Stimulated activated CD8-positive, alpha-beta memory T cell treated with anti-CD3 and anti-CD28 coated beads, Interleukin-7, amount 100 ng/mL, for 4 hours (primary cell): ENCODE measurements at places on chromosomes 5 and 9.

DNA sequence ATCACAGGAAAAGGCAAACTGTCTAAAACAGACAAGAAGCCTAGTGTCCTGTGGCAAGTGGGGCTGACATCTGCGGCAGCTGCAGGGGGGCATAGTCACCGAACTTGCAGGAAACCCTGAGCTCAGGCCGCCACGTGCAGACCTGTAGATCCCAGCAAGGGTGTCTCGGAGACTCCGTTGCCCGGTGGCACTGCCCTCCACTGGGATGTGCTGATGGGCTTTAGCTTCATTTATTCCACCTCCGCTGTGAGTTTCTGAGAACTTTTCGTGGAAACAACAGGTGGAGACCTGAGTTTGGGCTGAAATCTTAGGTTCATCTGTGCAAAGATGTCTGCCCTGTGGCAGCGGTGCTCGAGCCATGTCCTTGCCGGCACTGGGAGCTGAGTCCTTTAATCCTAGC, 22.1 kb downstream of the CEP72 start:
- DNase-seq: no peak

- no peak for DNase-seq
Measured at GRCh38 chr5:42285230-42285629, 138.0 kb upstream of the GHR start.

DNA sequence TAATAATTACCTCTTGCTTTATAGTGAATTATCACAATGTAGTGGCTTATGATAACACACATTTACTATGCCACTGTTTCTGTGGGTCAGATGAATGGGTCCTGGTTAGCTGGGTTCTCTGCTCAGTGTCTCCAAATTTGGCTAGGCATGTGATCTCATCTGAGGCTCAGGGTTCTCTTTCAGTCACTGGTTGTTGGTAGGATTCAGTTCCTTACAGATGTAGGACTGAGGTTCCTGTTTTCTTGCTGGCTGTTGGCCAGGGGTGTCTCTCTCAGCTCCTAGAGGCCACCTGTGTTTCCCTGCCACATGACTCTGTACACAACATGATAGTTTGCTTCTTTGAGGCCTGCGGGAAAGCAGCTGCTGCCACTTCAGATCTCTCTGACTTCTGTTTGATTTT, 7.1 kb downstream of the NFX1 start:
- no peak for DNase-seq

DNA sequence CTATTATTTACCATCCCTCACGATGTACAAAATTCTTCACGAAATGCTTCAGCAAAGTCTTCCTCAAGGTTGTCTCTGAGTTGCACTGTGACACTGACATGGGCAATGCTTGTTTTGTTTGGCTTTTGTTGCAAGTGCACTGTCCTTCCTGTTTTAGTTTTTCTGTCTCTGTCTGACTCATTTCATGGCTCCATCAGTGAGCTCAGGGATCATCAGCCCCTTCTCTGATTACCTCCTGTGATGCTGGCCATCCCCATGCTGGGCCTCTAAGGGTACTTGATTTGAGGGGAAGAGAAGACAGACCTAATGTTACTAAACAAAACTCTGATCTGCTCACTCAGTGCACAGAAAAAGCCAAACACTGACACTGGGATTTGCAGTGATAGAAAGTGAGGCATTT, 37.6 kb upstream of the STX17 start:
- no peak for DNase-seq

- DNase-seq: no peak
Measured at GRCh38 chr5:80077051-80077714, 42.0 kb downstream of the THBS4 start.

GRCh38 chr5:4905674-4906520, 234.2 kb upstream of the ADAMTS16 start:
- no peak for DNase-seq

GRCh38 chr9:136212345-136212950, 7.5 kb upstream of the LHX3 start:
- no peak for DNase-seq

DNA sequence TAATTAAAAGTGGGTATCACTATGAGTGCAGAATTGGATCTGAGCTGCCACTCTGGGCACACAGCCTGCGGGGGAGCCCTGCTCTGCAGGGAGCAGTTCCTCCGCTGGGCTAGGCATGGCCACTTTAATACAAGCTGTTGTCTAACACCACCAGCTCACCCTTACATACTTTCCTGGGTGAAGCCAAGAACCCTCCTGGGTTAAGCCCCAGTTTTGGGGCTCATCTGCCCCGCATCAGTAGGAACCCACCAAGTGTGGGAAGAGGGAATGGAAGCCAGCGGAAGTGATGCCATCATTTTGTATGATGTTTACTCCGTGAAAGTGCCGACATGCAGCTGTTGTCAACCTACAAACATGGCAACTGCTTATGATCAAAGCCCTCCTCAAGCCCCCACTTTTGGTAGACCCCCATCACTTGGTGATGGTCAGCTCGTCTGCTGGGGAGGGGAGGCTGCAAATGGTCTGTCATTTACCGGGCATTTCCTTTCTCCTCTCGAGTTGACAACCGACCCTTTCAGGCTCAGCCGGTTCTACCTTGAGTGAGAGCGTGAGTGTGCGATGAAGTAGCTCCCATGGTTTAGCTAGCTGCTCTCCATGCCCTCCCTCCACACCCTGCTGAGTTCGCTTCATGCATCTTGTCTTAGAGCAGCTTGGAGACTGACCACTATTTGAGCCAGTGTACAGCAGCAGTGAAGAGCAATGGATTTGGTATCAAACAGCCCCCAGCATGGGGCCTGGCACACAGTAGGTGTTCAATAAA, 95.3 kb upstream of the IER5L start:
- DNase-seq: no peak

GRCh38 chr5:6652025-6652424, 18.8 kb downstream of the SRD5A1 start:
- no peak for DNase-seq

DNA sequence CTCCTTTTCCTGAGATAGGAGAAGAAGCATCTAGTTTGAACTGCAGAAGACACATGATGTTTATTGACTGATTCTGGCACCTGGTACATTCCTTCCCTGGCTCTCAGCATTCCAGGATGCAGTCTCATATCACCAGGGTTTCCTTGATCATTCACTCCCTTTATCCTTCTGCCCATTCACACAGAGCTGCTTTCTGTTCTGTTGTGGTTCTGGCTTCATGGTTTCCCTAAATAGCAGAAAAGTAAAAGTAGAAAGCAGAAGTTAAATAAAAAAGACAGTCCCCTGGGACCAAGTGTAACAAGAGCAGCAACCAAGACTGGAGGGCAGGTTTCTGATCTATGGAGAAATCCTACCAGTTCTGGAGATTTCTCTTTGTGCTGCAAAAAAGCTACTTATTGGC, 3.2 kb downstream of the IFNA8 start:
- no peak for DNase-seq

DNA sequence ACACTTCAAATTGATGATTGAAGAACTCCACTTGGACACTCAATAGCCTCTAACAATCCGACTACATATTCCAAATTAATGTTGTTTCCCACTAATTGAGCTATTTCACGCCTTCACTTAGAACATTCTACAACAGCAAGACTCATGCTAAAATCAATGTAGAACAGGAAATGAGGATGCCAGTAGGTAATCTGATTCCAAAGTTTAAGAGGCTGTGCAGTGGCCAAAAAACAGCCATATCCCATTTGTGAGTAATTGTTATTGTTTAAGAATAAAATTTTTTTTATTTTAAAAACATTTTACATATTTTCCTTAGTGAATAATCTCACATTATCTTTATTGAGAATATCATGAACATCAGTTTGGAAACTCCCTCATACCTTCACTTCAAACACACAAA, 35.7 kb upstream of the GHR start:
- DNase-seq: no peak

DNA sequence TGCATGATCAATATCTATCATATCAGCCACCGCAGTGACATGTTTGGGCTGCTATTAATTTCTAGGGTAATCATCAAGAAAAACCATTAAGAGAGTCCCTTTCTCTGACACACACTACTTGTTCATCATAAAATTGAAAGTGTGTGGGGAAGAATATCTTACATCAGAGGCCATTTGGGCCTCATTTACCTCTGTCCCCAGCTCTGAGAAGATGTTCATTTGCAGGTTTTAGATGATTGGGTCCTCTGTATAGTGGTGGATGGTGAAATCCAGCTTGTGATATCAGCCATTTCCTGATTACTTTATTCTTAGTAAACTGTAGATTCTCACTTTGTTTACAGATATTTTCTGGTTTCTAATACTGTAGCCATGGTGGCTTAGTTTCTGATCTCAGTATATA, 29.8 kb upstream of the PJA2 start:
- DNase-seq: no peak

GRCh38 chr9:80046481-80046880, 474.7 kb downstream of the TLE4 start:
- DNase-seq: no peak

DNA sequence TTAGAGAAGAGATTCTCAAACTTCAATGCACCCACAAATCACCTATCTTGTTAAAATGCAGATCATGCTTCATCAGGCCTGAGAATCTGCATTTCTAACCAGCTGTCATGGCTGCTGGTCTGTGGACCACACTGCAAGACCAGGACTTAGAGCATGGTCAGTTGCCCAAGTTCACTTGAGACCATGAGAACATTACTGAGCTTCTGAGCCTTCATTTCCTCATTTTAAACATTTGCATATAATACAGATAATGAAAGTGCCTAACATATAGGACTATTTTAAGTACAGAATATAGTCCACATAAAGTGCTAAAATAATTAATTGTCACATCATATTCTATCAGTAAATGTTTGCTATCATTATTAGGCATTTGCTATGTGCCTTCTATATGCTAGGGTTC, 260.8 kb upstream of the TNC start:
- no peak for DNase-seq

GRCh38 chr5:107807431-107807830, 136.7 kb upstream of the EFNA5 start:
- DNase-seq: no peak

DNA sequence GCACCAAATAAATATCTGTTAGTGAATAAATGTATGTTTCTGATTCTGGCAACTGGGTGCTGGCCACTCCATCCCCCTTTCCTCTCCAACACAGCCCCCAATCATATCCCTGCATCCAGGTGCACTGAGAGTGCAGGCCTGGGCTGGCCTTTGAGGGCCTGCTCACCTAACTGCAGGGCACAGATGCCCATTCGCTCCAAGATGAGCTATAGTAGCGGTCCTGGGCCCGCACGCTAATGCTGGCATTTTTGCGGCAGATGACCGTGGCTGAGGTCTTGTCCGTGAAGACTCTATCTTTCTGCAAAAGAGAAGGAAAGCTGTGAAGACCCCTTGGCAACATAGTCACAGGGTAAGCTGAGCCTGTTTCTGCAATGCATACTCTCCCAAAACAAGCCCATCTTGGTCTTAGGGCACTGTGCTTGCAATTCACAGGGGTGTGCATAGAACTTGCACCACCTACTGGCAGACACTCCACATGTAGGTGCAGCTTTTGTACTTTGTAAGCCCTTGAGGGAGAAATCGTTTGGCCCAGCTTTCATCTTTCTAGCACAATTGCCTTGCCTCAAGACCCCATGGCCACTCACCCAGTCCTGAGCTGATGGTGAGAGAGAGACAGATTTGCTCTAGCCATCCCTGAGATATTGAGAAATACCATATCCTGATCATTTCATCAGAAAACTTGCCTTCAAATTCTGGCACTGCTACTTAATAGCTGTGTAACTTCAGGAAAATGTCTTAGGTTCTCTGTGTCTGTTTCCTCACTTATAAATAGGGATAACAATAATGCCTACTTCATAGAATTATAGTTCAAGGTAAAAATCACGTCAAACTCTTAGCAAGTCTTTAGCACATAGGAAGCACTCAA, 13.5 kb downstream of the IL12B start:
- peak; percentile 13 for DNase-seq

- DNase-seq: no peak
Measured at GRCh38 chr5:65366655-65367054, 115.1 kb downstream of the ADAMTS6 start.

GRCh38 chr5:153130296-153130695, 360.2 kb upstream of the GRIA1 start:
- no peak for DNase-seq

GRCh38 chr5:80755626-80756025, 100.8 kb upstream of the DHFR start:
- DNase-seq: no peak

DNA sequence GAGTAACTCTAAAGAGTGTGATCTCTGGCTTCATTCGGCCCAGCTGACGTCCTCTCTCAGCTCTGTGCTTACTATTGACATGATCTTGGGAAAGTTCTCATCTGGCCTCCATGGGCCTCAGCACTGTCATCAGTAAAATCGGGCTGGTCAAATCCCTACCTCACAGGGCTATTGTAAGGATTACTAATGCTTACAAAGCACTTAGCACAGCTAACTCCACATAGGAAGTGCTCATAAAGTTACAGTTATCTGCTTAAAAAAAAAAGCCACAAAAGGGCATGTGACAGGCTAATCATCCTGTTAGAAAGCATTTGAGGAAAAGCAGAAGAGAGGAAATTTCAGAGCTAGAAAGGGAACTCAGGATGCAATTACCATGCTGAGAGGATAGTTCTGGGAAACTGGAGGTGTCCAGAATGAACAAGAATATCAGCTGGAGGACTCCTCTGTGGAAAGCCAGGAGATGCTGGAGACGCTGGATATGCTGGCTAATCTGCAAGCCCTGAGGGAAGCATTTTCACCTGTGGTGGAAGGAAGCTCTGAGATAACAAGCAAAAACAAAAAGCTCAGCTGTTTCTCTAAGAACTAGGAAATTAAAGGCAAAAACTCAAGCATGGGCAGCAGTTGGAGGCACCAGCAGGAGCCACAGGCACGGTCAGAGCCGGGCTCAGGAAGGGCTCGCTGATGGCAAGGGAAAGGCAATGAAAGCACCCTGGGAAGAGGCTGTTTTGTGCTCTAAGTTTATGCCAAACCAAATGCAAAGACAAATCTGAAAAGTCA, 4.4 kb upstream of the BHMT start:
- no peak for DNase-seq

DNA sequence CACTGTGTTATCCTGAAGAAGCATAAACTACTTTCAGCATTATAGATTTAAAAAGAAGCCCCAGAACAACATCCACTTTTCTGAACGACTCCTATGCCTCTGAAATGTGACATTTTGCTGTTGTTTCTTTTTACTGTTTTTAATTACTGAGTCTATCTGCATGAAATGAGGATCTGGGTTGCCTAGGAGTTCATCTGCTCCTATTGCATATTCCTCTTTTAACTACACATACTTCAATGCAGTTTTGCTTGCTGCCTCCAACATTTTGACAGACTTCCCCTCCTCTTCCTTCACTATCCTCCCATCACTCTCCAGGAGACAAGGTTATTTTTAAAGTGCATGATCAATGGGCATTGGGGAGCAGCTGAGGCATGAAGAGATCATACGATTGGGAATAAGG, 164.5 kb downstream of the TMC1 start:
- DNase-seq: no peak
